ENCODE measurements at places on chromosomes 4 and X.

DNA sequence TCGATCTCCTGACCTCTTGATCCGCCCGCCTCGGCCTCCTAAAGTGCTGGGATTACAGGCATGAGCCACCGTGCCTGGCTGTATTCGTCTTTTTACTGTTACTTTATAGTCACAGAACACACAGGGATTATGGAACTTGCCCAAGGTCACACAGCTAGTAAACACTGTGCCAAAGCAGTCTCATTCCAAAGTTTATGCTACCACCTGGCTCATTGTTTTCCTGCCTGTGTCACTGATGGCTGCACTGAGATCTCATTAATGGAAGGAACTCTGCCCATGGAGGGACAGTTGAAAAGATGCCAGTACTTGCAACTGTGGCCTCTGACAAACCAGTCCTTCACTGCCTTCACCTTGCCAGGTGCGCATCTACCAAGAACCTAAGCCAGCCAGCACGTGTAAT is 517.7 kb downstream of the BCOR start:
- DNase-seq: no peak

DNA sequence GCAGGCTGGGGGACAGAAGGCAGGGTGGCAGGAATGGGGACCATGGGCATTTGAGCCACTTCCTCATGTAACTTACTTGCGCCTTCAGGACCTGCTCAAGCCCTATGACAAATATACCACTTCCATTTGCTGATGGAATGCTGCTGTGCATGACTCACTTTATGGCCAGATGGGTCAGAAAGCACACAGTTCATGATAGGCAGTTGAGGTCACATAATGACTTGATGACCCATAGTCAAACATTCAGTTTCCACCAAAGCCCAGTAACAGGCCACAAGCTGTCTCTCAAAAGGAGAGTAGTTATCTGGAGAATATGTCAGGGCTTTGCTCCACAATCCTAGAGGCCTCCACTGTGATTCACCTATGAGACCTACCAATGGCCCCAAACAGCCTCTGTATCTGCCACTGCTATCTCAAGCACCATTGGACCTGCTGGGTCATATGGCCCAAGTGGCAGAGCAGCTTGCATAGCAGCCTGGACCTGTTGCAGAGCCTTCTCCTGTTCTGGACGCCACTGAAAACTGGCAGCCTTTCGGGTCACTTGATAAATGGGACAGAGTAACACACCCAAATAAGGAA is 5.3 kb upstream of the PAPSS1 start:
- no peak for DNase-seq

DNA sequence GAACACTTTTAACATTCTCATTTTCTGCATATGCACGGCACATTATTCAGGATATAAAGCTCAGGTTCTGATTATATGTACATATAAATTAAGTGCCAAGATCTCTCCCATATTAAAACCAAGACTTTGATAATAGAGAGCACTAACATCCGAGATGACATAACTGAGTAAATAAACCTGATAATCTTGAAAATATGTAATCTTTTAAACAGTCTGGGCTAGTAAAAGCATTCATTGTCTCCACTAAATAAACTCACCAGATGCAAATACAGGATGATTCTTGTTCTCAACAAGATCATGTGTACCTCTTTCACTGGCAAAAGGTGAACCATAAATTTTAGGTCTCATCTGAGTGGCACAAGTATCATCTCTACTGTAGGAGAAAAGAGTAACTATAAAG is 942.2 kb downstream of the TRAM1L1 start:
- no peak for DNase-seq

DNA sequence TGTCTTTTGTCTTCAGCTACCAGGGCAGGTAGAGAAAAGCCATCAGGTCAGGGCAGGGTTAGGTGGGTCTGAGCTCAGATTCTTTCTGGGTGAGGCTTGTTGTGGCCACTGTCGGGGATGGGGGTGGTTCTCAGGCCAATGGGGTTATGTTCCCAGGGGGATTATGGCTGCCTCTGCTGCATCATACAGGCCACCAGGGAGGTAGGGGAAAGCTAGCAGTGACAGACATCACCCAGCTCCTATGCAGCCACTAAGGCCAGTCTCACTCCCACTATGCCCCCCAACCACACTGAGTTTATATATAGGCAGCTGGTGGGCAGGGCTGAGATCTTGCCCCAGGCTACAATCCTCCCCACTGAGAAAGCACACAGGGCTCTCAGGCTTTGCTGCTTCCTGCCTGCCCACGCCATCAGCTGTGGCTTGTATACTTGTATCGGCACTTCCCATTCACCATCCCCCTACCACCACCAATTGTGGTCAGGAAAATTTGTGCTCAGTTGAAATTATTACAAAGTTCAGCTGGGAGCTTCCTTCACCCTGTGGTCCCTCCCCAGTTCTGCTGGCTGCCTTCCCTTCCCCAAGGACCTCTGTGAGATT is 72.6 kb upstream of the PTPN13 start:
- DNase-seq: no peak

GRCh38 chrX:39674490-39675161 is 423.1 kb downstream of the BCOR start:
- no peak for DNase-seq

DNA sequence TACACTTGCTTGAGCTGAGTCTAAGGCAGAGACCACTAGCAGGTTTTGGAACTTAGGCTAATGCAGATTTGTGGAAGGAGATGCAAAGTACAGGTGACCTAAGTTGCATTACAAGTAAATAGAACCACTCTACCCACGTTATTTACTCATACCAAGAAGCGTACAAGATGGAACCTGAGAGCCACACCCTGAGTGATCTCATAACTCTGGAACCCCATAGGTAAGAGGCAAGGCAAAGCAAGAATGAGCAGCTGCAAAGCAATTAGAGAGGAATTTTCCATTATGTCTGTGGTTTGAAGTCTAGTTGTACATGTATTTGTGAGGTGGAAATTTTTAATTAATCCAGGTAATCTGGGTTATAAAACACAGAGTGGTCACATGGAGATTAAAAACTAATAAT is 55.4 kb downstream of the CC2D2A start:
- DNase-seq: no peak

DNA sequence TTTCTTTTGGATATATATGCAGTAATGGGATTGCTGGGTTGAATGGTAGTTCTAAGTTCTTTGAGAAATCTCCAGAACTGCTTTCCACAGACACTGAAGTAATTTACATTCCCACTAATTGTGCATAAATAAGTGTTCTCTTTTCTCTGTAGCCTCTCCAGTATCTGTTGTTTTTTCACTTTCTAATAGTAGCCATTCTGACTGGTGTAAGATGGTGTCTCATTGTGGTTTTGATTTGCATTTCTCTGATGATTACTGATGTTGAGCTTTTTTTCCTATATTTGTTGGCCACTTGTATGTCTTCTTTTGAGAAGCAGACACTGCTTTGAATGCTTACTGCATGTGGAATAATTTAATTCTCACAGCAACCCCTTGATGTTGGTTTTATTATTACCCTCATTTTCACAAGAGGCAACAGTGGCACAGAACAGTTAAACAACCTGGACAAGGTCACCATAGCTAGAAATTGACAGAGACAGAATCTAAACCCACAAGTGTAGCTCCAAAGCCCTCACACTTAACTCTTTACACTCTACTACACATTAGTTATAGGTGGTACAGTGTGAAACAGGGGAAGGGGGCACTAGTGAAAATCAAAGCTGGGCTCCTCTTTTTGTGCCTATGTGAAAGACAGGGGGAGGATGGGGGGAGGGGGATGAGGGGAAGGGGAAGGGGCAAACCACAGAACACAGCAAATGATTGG is 96.1 kb downstream of the REELD1 start:
- DNase-seq: no peak

DNA sequence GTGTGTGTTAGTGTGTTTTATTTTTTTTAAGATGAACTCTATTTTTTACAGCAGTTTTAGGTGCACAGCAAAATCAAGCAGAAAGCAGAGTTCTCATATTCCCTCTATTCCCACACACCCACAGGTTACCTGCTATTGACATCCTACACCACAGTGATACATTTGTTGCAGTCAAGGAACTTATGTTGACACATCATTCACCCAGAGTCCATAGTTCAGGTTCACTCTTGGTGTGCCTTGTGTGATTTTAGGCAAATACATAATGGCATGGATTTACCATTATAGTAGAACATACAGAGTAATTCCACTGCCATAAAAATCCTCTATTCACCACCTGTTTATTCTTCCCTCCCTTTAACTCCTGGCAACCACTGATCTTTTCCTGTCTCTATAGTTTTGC is 28.7 kb downstream of the DIAPH2 start:
- no peak for DNase-seq

GRCh38 chrX:22192419-22193060 is 80.2 kb upstream of the CBLL2 start:
- peak; percentile 77 for DNase-seq

GRCh38 chr4:168796362-168797106 is 213.5 kb downstream of the CBR4 start:
- no peak for DNase-seq
